ENCODE measurements at places on chromosomes 11 and 22. TPM values are rescaled to one million over a fixed set of nuclear protein-coding genes. Genes with fewer than 3 reads are reported as not detected.

TLCD5 gene
- 4.4 TPM for total RNA-seq

USP28 gene
- total RNA-seq = 31.4 TPM

OTOG gene
- total RNA-seq = not detected

CELSR1 gene
- total RNA-seq = 135 TPM

SLC5A12 gene
- total RNA-seq = not detected

SMC1B gene
- total RNA-seq = under 0.01 TPM

OR4D6 gene
- total RNA-seq = not detected

KRTAP5-8 gene
- total RNA-seq = not detected

TECTA gene
- 0.79 TPM for total RNA-seq

GLYATL1 gene
- not detected for total RNA-seq

GGT5 gene
- total RNA-seq = 30.5 TPM

GPHA2 gene
- total RNA-seq = not detected

PRODH gene
- total RNA-seq = 0.79 TPM

Measured in placental epithelial cell (primary cell).